Effector CD8-positive, alpha-beta T cell (primary cell): ENCODE measurements at places on chromosomes 2 and 18.

GRCh38 chr2:67164771-67165522 lies 232.2 kb upstream of the ETAA1 start:
- DNase-seq = no peak

DNA sequence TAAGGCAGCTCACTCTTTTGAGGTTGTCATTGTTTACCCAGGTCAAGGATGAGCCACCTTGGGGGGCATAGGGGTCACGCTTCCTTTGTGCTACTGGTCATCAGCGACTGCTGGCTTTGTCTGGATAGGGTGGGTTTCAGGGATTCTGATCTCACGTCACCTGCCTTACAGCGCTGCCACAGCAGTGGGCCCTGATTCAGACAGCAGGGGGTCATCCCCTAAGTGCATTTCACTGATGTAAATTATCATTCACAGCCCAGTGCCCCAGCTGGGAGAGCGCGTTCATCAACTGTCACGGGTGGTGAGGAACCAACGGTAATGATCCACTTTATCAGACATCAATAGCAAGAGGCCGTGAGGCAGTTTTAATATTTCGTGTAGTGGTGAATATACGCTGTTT lies 291.2 kb downstream of the NEDD4L start:
- DNase-seq = no peak

DNA sequence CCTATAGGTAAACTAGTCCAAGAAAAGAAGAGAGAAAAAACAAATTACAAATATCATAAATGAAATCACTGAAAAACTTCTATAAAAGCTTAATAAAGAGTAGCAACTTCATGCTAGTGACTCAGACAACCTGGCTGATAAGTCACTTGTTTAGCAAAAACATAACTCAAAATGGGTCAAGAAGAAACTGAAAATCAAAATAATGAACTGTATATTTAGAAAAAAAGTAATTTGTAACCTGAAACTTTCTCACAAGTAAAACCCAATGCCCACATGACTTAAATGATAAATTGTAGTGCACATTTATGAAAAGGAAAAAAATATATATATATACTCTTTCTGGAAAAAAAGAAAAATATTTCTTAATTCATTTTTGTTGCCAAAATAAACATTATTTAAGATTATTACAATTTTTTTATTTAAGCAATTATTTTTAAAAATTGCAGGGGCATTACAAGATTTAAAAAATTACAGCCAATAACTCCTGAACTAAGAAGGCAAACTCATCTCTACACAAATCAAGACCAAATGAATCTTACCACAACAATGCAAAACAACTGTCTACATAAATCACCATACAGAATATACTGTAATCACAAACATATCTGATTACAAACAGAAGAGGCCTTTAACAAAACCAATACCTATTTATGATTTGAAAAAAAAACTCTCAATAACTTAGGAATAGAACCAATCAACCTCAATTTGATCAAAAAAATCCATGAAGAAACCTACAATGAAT lies 406.3 kb downstream of the CDH7 start:
- DNase-seq = no peak

DNA sequence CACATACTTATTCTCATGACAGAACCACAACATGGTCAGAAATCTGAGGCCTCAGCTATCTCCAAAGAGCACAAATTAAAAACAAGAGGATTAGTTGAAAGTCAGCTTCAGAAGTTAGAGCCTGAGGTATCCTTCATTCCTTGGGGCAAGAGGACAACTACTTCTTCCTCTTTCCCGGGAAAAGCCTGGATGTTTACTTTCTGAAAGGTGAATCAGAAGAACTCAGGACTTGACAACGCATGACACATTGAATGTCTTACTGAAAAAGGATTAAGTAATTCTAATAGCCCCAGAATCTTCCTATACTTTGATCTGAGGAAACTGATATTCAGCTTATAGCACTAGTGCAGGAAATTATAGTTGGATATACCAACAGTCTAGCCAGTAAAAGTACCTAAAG lies 573.2 kb downstream of the METTL4 start:
- no peak for DNase-seq

DNA sequence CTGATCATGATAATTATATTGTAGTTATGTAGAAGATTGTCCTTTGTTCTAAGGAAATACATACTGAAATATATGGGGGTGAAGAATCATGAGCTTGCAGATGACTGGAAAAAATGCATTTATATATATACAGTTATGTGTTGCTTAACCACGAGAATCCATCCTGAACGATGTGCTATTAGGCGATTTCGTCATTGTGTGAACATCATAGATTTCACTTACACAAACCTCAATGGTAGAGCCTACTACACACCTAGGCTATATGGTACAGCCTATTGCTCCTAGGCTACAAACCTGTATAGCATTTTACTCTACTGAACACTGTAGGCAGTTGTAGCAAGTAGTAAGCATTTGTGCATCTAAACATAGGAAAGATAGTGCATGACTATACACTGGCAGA lies 2.6 kb upstream of the ACAA2 start:
- DNase-seq = no peak

DNA sequence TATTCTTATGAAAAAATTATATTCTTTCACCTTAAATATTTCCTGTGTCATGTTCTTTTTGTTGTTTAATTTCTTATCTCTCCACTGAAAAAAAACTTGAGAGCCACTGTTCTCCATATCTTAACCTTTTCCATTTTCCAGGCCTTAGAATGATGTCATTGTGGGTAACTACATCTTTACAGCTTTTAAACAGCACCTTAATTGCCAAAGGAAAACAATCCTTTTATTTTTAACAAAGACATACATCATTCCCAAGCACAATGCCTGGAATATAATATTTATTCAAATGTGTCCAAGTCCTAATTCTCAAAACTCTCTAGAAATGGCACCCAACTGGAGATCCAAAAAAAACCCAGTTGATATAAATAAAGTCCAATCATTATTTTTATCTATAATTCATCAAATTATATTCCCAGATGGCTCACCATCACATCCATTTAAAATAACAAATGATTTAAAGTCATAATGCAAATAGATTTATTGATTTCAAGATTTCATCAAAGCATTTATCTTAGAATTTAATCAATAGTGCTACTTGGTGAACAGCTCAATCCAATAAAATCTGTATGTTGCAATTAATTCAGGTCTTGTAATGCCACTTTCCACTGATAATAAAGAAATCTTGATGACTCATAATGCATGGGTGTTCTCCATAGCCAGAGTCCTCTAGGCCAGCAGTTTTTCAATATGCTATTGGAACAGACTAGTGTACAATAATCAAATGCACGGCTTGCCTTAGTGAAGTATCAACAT lies 107.1 kb upstream of the MAPRE2 start:
- no peak for DNase-seq

GRCh38 chr2:47784352-47784851 lies 1.5 kb downstream of the MSH6 start:
- no peak for DNase-seq
